NCI-H345 (cell line): ENCODE measurements at places on chromosomes 13 and 19.

DNA sequence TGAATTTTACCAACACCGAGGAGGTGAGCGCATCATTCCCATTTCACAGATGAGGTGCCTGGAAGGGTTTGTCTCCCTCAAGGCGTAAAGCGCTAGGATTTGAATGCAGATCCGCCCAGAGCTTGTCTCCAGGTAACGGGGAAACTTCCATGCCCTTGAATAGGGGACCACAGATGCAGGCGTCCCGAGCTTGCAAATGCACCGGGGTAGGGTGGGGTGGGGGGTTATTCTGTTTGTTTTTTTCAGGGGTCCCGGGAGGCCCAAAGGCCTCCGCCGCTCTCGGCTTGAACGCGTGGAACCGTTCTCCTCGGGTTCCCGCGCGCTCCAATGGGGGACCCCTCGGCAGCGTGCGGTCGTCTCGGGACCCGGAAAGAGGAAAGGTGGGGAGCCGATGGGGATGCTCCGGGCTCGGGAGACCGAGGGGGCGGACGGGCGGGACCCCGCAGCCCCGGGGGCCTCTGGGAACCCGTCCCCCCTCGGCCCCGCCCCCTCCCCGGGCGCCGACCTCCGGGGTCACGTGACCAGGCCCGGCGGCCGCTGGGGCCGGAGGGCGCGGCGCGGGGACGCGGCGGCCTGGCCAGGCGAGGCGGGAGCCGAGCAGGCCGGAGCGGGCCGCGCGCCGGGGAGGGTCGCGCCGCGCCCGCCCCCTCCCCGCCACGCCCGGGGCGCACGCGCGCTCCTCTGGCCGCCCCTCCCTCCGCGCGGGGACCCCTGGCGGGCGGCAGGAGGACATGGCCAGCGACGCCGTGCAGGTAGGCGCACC is at the start of gene PKN1:
Gene PKN1 (plus strand): TSS at position 516 of the 763 bp plus-strand sequence. CDS start 216 bp downstream, at position 732.
- peak; percentile 54 for DNase-seq

GRCh38 chr13:65856431-65856830 is 1373.7 kb downstream of the PCDH9 start:
- no peak for DNase-seq

- no peak for DNase-seq
Measured at GRCh38 chr19:12994701-12995595, at the start of gene NFIX. NFIX (plus strand) TSS chr19:12995475; CDS start chr19:12995838, 363 bp downstream.

DNA sequence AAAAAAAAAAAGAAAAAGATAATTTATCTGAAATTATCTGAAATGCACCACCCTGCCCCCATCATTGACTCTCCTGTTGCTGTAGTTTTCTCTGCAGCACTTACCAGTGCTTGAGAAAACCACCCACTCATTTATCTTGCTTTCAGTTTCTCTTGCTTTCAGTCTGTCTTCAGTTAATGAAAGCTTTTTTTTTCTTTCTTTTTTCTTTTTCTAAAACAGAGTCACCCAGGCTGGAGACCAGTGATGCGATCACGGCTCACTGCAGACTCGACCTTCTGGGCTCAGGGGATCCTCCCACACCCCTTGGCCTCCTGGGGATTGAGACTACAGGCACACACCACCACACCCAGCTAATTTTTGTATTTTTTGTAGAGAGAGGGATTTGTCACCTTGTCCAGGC is 4.3 kb upstream of the ACP5 start:
- DNase-seq, result no peak

GRCh38 chr13:41458187-41458760 is 924 bp downstream of the RGCC start:
- DNase-seq, result no peak

- peak; percentile 83 for DNase-seq
Measured at GRCh38 chr13:20378721-20379120, 146.6 kb upstream of the GJB6 start.

GRCh38 chr13:41053384-41053826 is 7.9 kb upstream of the WBP4 start:
- no peak for DNase-seq

DNA sequence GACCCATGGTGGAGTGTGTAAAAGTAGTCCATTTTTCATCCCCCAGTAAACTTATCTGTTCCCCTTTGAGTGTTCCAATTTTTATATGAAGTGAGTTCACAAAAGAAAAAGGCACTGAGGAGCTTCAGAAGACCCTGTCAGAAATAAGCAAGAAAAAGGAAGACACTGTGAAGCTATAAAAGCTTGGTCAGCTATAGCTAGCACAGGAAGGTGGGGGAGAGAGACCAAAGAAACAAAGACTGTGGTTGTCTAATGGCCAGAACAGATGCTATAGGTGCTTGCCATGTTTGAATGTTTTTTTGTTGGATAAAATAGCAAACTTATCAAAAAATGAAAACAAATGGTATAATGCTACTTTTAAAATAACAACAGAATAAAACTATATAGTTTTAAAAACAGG is 46.5 kb downstream of the RCBTB2 start:
- DNase-seq, result no peak

- DNase-seq, result no peak
Measured at GRCh38 chr19:45825917-45826893, 11.1 kb upstream of the RSPH6A start.
